Hepatocyte (in vitro differentiated cells): ENCODE measurements at places on chromosomes 2 and 18.

- H3K4me1 ChIP-seq = no peaks in the 10 kb centered on the region
- H3K4me3 ChIP-seq = no peak overlapping the region
- no peaks in the 10 kb centered on the region for H3K36me3 ChIP-seq
- H3K27me3 ChIP-seq = no peaks in the 10 kb centered on the region
- DNase-seq = no peak
Observed at GRCh38 chr2:75539955-75540716, 20.6 kb downstream of the EVA1A start.

GRCh38 chr2:233426619-233427342 lies 72.5 kb downstream of the DGKD start:
- peaks cover 20% of the 10 kb centered on the region for H3K4me1 ChIP-seq
- H3K27ac ChIP-seq = no peak overlapping the region
- H3K36me3 ChIP-seq = no peaks in the 10 kb centered on the region
- no peaks in the 10 kb centered on the region for H3K27me3 ChIP-seq
- DNase-seq = no peak

GRCh38 chr18:61475931-61476330 lies 142.7 kb downstream of the CDH20 start:
- H3K27me3 ChIP-seq = no peaks in the 10 kb centered on the region
- no peaks in the 10 kb centered on the region for H3K4me1 ChIP-seq
- no peak for DNase-seq
- H3K36me3 ChIP-seq = no peaks in the 10 kb centered on the region
- no peak overlapping the region for H3K27ac ChIP-seq
- H3K4me3 ChIP-seq = no peak overlapping the region

GRCh38 chr2:37500031-37500430 lies 155.6 kb downstream of the QPCT start:
- DNase-seq = no peak
- no peaks in the 10 kb centered on the region for H3K36me3 ChIP-seq
- H3K27ac ChIP-seq = no peak overlapping the region
- H3K27me3 ChIP-seq = no peaks in the 10 kb centered on the region

DNA sequence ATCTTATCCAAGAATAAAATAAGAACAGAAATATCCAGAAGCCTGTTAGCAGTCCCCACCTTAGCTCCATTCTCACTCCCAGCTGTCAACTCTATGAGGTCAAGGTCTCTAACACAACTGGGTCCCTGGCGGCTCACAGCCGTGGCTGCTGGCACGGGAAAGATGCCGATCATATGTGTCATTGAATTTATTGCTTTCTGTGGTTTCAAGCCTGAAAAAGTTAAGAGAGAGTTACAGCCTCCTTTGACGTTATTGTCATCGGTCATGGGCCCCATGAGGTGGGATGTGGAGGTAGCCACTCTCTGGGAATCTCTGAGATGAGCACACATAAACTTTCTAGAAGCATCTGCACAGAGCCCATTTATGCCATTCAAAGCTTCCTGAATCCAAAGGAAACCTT lies 28.7 kb upstream of the CABLES1 start:
- H3K4me1 ChIP-seq = peaks cover 33% of the 10 kb centered on the region
- H3K4me3 ChIP-seq = no peak overlapping the region
- no peaks in the 10 kb centered on the region for H3K36me3 ChIP-seq
- H3K27me3 ChIP-seq = no peaks in the 10 kb centered on the region
- peak overlapping the region; percentile 81 for H3K27ac ChIP-seq
- DNase-seq = peak; percentile 83

DNA sequence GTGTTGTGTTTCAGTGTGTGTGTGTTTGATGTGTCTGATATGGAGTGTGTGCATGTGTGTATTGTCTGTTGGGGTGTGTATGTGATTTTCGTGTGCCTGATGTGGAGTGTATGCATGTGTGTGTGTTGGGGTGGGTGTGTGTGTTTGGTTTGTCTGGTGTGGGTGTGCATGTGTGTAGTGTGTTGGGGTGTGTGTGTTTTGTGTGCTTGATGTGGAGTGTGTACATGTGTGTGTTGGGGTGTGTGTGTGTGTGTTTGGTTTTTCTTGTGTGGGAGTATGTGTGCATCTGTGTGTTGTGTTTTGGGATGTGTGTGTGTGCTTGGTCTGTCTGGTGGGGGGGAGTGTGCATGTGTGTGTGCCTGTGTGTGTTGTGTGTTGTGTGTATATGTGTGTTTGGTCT lies 247.4 kb upstream of the ST6GAL2 start:
- H3K4me3 ChIP-seq = no peak overlapping the region
- DNase-seq = no peak
- H3K36me3 ChIP-seq = no peaks in the 10 kb centered on the region
- H3K27me3 ChIP-seq = no peaks in the 10 kb centered on the region
- no peak overlapping the region for H3K27ac ChIP-seq

DNA sequence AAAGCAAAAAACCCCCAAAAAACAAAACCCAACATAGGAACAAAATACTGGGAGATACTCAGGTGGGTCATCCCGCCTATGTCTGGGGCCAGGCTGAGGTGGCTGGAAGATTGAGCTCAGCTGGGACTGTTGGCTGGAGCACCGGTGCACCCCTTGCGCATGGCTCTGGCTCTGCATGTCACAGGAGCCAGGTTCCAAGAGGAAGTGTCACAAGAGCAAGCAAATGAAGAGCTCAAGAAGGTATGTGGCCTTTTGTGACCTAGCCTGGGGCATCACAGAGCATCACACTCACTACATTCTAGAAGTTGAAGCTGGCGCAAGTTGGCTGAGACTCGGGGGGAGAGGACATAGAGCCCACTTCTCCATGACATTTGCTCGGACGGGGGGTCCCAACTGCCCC lies 40.6 kb downstream of the PDCL3 start:
- DNase-seq = no peak
- no peaks in the 10 kb centered on the region for H3K36me3 ChIP-seq
- no peaks in the 10 kb centered on the region for H3K4me1 ChIP-seq
- no peak overlapping the region for H3K27ac ChIP-seq
- H3K4me3 ChIP-seq = no peak overlapping the region

DNA sequence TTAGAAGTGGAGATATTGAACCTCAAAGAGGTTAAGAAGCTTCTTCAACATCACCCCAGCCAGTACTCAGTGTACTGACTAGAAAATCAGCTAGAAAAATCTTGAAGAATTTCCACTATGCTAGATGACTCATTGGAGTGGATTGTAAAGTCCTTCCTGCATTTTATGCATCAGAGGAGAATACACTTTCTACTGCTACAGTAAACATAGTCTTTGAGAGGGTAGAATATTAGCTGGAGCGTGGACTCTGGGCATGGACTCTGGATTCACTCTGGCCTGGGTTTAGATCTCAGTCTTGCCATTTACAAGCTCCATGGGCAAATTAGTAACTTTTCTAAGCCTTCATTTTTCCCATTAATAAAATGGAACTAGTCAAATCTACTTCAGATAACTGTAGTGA lies 215.9 kb downstream of the IRS1 start:
- no peak overlapping the region for H3K4me3 ChIP-seq
- DNase-seq = peak; percentile 72
- H3K27me3 ChIP-seq = no peaks in the 10 kb centered on the region
- no peaks in the 10 kb centered on the region for H3K36me3 ChIP-seq
- H3K4me1 ChIP-seq = peaks cover 21% of the 10 kb centered on the region
- peak overlapping the region; percentile 69 for H3K27ac ChIP-seq

DNA sequence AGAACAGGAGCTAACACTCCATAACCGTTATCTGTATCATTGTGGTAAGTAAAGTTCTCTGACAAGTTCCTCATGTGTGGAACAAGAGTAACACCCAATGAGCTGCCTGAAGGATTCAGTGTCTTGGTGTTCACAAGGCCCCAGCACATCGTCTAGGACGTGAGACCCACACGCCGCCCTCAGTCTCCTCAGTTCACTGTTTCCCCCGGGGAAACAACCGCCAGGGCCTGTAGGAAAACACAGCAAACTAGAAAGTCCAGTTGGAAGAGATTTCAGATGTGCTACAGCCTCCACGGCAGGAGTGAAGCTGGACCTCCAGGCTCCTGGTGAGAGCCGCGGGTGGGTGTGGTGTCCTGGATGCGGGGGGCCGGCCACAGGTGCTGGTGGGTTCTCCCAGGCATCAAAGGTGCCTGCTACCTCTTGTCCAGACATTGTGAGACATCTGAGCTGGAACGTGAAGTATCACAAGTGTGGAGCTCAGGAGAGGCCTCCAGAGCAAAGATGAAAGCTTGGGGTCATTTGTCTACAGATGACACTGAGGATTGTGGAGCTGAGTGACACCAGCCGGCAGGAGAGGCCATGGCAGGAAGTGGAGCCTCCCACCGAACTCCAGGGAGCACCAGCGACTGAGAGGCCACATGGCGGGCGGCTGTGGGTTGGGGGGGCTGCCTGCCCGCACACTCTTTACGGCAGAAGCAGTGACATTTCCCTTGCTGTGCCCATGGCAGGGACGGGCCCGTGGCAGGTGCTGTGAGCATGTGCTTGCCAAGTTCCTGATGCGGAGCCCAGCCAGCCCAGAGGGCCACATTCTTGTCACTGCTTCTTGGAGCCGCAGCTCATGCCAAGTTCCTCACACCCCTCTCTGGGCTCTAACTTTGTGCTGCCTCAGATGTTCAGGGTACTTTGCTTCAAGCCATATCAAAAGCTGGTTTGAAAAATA lies 131.2 kb downstream of the TMEM18 start:
- no peaks in the 10 kb centered on the region for H3K27me3 ChIP-seq
- no peak overlapping the region for H3K27ac ChIP-seq
- no peaks in the 10 kb centered on the region for H3K4me1 ChIP-seq
- H3K36me3 ChIP-seq = no peaks in the 10 kb centered on the region
- H3K4me3 ChIP-seq = no peak overlapping the region
